ENCODE measurements at places on chromosomes 12 and 14.

DNA sequence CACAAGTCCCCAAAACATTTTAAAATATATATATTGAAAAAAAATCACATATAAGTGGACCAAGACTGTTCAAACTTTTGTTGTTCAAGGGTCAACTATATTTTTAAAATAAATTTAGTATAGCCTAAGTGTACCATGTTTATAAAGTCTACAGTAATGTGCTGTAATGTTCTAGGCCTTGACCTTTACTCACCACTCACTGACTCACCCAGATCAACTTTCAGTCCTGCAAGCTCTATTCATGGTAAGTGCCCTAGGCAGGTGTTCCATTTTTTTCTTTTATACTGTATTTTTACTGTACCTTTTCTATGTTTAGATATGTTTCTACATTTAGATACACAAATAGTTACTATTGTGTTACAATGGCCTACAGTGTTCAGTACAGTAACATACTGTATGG is 23.4 kb upstream of the TMTC1 start:
- peak; percentile 40 for DNase-seq

DNA sequence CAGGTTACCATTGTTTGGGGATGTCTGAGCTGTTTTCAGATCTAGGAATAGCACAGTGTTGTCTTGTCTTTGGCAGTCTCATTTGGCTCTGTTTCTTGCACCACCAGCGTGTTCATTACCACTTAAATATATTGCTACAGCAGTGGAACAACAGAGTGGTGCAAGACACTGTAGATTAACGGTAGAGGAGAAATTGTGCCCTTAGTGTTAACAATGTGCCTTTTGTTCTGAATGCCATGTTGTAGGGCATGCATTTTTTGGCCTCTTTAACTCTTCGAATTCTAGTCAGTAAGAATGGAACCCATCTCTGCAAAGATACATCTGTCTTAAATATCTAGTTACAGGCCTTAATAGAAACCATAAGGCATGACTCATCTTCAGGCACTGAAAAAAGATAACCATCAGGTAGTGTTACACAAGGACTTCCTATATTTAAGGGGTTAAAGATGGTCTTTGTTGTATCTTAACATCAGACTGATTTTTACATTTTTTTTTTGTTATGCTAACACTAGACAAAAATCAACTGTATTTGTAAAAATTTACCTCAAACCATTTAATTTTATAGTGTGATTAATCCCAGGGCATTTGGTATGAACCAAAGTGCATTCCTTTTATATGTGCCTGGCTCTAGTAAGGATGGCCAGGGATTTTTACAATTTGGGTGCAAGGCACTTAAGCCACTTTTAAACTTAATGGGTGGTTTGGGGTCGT is 12.9 kb downstream of the DYRK2 start:
- DNase-seq: peak; percentile 76

GRCh38 chr12:2794736-2795289 is at the start of gene FKBP4:
FKBP4 (plus strand) TSS chr12:2794970; CDS start chr12:2795140, 170 bp downstream.
- DNase-seq: peak; percentile 76

- no peak for DNase-seq
Observed at GRCh38 chr14:99289394-99290189, 17.6 kb upstream of the BCL11B start.

GRCh38 chr14:70571139-70571538 is 29.3 kb downstream of the MED6 start:
- DNase-seq: no peak

- DNase-seq: no peak
Observed at GRCh38 chr14:36056845-36057244, 119.7 kb downstream of the PTCSC3 start.

GRCh38 chr12:42859612-42860011 is 270.1 kb upstream of the PRICKLE1 start:
- no peak for DNase-seq

DNA sequence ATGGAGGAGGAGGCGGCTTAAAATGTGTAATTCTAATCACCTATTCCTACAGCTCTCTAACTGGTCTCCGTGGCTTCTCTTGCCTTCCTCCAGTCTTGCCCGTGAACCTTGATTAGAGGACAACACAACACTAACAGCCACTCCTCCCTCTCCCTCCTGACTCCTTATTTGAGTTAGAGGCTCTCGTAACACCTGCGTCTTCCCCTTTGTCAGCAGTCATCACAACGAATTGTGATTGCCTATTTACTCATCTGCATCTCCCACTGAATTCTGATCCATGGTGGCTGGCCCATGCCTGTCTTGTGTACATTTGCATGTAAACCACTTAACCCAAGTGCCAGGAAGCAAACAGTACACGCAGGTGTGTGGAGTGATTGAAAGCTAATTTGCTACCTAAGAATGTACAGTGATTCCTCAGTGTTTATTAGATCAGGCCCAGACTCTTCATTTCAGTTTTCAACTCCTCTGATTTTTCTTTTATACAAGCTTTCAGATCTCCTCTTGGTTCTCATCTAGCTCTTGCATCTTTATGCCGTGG is 154.5 kb downstream of the MON2 start:
- DNase-seq: no peak

DNA sequence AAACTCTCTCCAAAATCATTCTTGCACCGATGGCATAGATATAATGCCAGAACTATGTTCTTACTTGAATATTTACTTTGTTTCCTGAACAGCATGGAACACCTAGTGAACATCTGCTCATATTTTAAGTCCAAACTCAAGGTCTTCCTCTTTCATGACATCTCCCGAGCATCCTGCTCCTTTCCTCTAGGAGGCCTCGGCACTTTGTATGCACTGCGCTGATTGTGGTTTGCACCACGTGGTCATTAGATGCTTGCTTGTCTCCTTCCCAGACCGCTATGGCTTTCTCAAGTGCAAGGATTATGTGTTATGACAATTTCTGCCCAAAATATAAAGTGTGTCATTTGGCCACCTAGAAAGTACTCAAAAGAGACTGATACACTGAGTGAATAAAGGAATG is 912.0 kb downstream of the GALC start:
- no peak for DNase-seq

GRCh38 chr14:97773598-97773997 is 976.4 kb downstream of the VRK1 start:
- DNase-seq: no peak

DNA sequence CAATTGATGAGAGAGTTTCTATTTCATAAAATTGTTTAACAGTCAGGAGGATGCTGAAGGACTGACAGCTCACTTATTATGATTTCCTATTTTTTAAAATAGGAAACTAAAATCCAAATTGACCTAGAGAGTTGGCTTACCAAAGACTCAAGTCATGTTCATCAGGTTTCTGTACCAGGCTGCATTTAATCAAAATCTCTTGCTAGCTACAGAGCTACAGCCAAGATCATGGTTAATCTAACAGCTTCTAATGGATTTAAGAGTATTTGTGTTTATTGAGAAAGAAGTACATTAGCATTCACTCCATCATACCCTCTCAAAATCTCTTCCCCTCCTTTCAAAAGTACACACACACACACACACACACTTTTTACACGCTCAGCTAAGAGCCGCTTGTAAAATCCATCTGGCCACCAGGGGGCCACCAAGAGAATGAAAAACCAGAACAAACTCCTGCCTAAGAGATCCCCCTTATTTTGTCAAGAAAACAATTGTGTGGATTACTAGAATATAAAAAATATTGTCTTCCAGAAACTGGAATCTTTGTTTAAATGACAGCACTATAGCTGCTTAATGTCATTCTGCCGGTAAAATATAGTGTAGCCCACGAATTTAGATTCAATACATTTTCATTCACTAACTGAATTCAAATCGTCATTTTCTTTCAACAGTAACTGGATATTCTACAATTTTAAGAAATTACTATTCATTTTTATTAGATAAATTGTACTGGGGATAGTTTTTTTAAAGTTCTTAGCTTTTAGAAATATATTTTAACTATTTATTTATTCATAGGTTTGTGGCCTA is 334.0 kb downstream of the BTG1 start:
- DNase-seq: peak; percentile 54

DNA sequence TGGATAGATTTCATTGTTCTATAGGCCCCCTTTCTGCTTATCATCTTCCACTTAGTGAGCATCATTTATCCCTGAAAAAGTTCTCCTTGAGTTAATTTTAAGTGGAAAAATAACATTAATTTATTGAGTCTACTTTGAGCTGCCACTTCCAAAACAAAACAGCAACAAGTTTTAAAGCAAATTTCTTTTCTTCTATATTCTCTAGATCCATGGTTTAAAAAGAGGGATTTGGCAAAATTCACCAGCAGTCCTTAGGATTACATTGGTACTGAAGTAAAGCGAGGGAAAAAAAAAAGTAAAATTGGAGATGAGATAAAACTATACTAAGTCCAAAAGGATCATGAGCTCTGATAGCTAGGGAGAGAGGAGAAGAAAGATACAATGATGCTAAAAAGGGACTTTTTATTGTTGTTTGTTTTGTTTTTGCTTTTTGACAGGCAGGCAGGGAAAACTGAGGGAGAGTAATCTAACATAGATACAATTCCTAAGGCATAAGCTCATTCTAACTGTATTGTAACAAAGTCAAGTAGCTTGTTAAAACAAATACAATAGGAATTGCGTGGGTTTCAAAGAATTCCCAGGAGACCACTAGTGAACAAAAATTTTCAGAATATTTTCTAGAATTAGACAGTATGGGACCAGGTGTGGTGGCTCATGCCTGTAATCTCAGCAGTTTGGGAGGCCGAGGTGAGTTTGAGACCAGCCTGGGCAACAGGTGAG is 19.2 kb upstream of the PLEKHA5 start:
- DNase-seq: no peak
